ENCODE measurements at places on chromosomes 2 and 18.

GRCh38 chr2:31434911-31435310 is 20.4 kb upstream of the XDH start:
- no peak for DNase-seq

DNA sequence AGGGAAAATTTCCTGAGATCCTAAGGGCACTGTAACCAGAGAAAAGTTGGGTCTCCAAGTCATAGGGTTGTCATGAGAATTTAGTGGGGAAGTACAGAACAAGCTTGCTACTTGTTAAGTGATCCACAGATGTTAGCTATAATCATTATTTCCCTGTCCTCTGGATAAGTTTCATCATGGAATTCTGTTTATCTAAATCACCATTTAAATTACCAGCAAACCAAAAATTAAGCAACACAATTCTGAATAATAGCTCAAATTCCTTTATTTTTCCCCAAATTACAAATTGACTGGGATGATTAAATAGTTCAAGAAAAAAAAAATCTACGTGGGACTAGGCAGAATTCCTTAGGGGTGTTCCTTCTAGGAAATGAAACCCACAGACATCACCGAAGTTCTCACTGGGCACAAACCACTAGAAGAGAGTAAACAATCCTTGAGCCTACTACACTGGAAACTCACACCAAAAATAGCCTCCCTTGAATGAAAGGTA is 159.5 kb downstream of the COL6A3 start:
- DNase-seq, result no peak

DNA sequence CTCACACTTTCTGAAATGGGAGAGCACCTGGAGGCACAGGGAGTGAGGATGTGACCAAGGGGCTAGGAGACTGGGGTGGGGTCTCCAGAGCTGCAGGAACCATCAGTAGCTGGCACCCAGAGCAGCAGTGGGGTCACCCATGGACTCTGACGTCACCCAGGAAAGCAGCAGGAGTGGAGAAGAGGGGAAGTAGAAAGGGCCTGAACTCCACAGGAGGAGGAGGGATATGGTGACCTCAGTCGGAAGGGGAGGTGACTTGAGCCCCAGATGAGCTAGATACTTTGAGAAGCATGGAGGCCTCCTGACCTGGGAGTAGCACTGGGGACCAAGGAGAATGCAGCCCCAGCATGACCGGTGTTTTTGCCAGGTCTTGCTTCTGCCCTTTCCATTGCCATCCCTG is 8.8 kb downstream of the NMUR1 start:
- peak; percentile 28 for DNase-seq

GRCh38 chr2:20934236-20934635 is 109.6 kb downstream of the APOB start:
- DNase-seq, result no peak

DNA sequence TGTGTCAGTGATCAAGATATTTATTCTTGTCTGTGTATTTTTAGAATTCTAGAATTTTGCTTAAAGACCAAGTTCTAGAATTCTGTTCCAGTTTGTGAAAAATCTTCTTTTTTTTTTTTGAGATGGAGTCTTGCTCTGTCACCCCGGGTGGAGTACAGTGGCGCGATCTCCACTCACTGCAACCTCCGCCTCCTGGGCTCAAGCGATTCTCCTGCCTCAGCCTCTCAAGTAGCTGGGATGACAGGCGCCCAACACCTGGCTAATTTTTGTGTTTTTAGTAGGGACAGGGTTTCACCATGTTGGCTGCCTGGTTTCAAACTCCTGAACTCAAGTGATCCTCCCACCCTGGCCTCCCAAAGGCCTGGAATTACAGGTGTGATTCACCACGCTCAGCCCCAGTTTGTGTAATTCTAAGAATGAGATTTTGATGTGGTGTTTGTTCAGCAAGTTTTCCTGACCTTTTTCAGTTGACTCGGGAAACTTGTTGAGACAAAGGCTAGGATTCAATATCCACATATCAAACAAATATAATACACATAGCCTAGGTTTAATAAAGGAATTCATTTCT is 3.6 kb downstream of the EIF5B start:
- no peak for DNase-seq

GRCh38 chr18:76602191-76602590 is 107.1 kb upstream of the ZNF516 start:
- DNase-seq, result no peak

- DNase-seq, result no peak
Observed at GRCh38 chr18:68270017-68270416, 444.9 kb downstream of the TMX3 start.

DNA sequence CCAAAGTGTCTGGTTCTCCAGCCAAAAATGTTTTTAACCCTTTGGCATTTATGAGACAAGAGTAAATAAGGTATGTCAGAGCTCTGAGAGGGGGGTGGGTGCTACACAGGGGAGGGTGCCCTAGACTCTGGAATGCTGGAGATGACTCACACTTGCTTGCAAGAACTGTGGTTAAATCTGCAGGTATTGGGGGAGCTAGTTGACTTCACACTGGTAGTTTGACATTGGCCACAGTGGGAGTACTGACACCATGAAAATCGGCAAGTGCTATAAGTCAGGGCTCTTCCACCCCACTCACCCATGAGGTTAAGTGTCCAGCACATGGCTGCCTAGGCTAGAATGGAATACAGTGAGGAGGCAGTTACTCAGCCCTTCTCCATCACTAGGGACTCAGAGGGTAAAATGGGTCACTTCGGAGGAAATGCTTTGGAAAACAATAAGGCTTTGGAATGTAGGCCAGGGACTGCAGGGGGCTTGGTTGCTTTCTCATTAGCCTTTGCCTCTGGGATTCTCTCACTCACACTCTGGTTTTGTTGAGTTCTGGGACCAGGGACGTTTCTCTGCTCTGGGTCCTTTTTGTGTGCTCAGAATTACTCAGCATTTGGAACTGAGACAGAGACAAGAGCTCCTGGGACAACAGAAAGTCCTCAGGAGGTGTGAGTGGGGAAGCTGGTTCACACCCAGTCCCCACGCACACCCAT is 91.6 kb downstream of the ACKR3 start:
- no peak for DNase-seq

GRCh38 chr2:180753809-180754761 is 226.3 kb upstream of the UBE2E3 start:
- no peak for DNase-seq

GRCh38 chr2:190529486-190530247 is 4.9 kb downstream of the NEMP2 start:
- DNase-seq, result peak; percentile 21

DNA sequence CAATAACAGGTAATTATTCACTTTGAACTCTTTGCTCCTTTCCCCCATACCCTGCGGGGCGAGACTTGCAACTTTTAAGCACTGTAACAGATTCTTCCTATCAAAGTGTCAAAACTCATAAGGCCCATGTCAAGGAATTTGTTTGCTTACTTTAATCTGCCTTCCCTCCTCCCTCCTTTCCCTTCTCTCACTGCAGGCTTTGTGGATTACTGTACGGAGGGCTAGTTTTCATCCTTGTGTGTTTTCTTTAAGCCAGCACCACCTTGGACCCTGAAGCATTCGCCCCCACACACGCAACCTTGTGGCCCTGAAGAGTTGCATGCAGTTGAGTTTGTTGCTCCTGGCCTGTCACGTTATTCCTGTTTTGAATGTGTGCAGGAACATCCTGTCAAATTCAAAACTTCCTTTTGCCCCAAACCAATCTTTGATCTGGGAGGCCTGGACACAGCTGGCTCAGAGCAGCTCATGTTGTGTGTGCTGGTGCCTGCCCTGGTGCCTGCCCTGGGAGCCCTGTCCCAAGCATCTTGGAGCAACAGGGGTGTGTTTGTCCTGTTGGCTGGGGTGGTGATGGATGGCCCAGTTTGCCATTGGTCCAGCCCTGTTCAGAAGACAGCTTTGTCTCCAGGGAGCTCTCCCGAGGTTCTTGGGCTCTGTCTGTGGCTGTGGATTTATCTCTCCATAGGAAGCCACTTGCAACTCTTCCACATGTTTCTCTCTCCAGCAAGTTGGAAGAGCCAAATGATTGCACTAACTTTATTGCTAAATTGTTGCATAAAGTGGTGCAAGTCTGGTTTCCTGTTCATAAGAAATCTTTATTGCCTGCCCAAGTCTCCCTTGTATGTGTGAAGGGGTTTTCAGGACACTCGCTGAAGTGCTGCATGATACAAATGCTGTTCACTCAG is 199.6 kb downstream of the VAPA start:
- DNase-seq, result peak; percentile 88

DNA sequence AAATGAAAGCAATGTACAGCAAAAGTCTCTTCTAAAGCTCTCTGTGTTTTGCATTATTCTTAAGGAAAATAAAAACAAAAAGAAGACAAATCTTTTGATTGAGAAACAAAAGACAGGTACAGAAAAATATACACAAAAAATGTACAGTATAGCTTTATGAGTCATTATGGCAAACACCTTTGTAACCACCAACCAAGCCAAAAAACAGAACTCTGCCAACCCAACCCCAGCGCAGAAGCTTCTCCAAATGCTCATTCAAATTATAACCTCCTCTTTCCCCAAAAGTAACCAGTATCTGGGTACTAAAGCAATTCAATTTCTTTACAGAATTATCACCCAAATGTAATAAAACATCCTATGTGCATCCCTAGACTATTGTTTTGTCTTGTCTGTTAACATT is 255.9 kb upstream of the STON1 start:
- DNase-seq, result no peak

DNA sequence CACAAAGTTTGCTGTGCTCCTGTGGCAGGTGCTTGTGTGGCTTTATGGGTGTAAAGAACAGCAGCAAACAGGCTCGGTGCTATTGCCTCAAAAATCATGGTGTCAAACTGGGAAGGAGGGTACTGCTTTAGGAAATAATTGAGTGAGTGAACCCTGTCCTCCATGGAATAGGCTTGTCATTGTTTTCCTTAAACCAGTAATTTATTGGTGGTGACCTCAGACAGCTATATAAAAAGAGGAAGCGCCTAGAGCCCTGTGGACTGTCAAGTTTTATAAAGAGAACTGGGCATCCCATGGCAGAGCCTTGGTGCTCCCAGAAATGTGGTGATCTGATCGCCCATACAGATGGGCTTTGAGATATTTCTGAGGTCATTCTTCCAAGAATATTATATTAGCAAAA is 4.7 kb upstream of the CXCR4 start:
- DNase-seq, result peak; percentile 66

DNA sequence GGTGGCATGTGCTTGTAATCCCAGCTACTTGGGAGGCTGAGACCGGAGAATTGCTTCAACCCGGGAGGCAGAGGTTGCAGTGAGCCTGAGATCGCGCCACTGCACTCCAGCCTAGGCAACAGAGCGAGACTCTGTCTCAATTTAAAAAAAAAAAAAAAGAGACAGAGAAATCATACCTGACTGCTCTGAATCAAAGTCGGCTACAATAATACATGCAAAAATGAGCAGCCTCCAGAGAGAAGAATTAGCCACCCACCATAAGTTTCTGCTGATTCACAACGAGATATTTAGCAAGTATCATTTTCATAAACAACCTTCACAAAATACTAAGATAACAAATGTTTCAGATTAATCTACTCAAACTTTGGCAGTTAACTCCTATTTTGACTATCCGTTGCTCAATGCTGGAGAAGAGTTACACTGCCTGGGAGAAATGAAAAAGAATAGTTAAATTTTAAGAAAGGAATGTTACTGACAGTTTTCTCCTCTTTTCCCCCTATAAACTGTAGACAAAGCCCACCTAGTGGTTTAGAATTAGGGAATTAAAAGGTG is 1.5 kb downstream of the OSBPL1A start:
- DNase-seq, result peak; percentile 15

DNA sequence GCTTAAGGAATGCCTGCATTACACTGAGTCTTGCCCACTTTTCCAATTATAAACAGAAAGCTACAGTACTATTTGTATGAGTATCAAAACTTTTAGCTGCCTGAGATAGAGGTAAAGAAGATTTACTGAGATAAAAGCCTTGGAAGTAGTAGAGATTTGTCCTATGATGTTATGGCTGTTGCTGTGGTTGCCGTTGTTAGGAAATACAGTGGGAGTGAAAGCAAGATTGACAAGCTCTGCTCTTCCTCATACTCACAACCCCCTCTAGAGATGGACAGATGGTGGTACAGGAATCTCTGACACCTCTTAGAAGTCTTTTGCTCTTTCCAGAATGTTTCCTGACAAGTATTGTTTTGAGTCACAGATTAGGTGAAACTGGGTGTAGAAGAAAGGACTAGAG is 242.5 kb downstream of the RPIA start:
- DNase-seq, result peak; percentile 49

- DNase-seq, result no peak
Observed at GRCh38 chr2:231413456-231413855, 17.9 kb downstream of the B3GNT7 start.

- no peak for DNase-seq
Observed at GRCh38 chr18:33115917-33116316, 324.6 kb downstream of the CCDC178 start.

DNA sequence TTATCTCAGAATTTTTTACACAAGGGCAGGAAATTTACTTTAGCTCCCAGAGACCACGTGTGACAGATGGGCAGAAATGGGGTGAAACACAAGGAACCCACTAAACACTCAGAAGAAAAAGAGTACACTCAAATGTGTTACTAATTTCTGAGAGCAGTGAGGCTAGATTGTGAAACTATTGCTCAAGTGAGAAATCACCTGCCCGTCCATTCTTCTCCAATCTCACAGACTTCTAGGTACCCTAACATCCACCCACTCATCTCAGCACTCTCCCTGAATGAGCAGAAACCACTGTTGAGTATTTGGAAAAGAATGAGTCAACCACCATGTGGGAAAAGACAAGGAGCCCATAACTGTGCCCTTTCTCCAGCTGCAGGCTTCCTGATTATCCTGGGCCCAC is 293.0 kb upstream of the CDH2 start:
- DNase-seq, result no peak

DNA sequence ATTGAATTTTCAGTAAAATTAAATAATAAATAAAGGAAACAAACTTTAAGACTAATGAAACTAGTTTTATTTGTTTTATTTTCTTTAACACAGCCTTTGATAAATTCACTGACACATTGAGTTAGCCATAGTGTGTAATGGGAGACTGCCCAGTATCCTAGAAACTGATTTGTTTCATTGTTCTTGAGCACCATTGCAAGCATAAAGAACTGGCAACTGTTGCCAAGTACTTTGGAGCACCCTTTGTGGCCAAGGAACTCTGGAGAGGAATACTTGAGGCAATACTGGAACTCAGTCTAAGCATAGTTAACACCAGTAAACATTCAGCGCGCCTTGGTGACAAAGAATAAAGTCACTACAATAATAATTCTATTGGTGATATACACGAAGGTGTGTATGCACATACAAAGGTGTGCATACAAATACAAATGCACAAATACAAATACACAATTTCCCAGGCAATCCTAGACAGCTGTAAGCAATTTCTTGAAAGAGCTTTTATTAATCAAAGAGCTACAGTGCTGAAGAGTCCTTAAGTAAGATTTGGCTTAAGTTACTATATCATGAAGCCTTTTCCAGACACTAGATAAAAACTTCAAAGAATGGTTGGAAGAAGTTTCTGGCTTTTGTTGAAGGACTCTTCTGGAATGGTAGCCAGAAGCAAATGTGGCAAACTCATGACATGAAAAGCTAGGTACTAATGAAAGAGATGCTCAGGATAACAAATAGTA is 1371.2 kb downstream of the LRP1B start:
- no peak for DNase-seq

All from inflammatory macrophage treated with lipopolysaccharide for 1 hour (primary cell).